ENCODE measurements at places on chromosomes 11 and 22.

- DNase-seq = no peak
Observed at GRCh38 chr11:100794446-100794845, 107.4 kb downstream of the ARHGAP42 start.

DNA sequence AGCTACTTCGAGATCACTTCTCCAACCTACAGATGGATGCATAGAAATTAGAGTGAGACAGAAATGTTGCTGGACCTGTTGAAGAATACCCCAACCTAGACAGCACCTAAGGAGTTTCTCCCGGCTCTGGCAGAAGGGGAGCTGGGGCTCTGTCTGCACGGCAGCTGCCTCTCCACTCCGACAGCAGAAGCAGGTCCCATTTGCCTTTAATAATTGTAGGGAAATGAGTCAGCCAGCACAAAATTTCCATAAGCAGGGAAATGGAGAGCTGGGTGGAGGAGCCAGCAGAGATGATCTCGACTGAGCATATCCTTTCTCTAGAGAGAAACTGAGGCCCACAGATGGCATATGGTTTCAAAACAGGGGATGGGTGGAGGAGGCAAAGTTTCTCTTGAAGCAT is 80.1 kb downstream of the EFCAB6 start:
- DNase-seq = no peak

DNA sequence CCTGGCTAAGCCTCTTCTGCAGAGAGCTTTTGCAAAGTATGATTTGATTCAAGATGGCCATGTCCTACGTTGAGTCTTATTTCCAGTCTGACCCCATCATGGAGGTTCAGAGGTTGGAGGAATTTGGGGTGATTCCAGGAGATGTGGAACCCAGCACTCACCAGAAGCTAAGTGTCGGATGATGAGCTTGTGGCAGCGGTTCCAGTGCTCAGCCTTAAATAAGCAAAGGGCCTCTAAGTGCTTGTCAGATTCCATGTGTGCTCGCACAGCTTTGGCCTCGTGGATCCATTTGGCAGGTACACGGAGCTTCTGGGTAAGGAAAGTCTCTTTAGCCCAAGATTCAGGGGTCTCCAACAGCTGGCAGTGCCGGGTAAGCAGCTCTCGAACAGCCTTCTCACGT is 11.9 kb upstream of the CHRNA10 start:
- DNase-seq = no peak

DNA sequence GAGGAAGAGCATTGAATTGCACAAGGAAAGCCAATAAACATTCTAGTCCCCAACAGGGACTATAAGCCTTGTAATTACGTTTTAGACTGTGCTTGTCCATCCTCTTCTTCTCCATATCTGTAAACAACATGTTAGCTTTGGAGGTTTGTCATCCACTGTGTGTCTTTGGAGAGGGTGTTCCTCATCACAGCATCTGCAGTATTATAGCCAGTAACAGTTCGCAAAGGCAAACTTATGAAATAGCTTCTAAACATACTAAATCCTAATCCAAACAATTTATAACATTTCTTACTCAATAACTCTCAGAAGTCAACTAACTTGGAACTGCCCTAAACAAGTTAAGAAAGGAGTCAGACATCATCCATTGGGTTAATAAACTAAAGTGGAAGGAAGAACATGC is 10.3 kb upstream of the BDNF start:
- no peak for DNase-seq

DNA sequence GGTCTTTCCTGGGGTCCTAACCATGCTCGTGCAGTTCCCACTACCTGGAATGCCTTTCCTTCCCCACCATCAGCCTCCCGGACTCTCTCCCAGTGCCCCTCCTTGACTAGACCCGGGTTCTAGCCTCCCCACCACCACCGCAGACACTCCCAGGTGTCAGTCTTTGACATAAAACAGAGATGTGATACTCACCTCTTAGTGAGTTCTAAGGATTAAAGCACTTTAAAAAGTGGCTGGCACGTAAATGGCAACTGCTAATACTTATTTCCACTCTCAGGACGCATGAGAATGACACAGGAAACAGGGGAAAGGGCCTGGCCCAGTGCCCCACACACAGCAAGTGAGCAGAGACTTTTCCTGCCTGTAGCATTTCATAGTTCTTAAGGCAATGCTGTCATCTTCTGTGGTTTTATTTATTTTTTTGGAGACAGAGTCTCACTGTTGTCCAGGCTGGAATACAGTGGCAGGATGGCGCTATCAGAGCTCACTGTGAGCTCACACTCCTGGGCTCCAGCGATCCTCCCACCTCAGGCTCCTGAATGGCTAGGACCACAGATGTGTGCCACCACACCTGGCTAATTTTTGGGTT is 1.9 kb upstream of the SLC25A45 start:
- DNase-seq = no peak

- no peak for DNase-seq
Observed at GRCh38 chr11:14275076-14275475, 83.9 kb downstream of the RRAS2 start.

DNA sequence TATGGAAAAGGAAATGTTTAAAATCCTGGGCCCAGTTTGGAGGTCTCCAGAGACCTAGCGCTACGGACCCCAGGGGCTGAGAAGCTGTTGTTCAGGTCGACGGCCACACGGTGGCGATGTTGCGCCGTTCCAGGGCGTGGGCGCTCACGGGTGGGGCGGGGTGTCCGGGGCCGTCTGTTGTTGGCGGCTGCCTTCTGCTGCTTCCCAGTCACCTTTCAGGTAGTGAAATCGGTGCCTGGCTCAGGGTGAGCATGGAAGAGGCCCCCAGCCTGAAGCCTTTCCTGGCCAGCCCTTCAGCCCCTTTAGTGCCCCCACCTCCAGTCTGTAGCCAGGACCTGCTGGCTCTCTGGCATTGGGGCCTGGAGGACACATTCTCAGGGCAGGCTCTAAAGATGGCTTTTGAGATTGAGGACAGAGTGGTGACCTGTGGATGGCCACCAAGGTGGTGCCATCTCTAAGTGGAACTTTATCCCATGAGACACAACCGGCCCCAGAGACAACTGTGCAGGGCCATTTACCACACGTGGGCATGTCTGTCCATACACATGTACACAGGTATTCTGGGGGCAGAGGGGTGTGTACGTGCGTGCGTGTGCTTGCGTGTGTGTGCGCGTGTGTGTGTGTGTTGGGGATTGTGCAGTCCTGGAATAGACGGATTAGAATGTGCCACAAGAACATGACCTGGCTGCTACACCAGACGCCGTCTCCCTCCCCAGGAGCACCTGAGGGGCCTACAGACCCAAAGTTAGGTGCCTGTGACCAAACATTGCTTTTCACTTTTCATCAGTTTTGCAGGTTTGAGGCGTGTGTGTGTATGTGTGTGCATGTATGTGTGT is 53.8 kb downstream of the ST14 start:
- no peak for DNase-seq

GRCh38 chr11:64101461-64101860 is 64.5 kb downstream of the MACROD1 start:
- no peak for DNase-seq
